ENCODE measurements at places on chromosomes 12 and 14.

DNA sequence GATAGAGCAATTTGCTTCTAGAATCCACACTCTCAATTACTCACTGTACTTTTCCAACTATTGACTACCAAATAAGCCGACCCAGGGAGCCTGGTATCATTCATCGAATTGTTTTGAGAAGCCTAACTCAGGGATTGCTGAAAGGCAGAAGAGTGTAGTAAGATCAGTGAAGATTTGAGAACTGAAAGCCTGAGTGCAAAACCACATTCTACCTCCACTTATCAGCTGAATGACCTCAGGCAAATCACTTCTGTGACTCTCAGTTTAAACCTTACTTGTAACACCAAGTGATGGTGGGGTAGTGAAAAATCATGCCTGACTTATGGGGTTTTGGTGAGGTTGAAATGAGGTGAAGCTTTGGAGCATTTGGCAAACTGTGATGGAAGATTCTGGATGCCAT is 126.1 kb upstream of the MAX start:
- no peak for DNase-seq

DNA sequence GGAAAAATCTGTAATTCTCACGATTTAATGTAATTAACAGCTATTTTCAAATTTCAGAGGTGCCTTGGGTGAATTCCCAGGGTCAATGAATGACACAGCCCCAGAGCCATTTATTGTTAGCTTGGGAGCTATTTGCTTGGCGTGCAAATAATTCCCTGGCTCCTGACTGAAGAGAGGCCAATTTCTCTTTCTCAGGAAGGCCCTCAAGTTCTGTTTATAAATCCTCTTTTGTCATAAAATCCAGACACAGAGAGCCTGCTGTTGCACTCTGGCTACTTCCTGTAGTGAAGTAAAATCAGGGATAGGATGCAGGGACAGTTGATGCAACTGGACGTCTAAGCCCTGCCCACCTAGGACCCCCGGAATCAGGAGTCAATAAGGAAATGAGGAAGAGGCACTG is 154.3 kb downstream of the TMX1 start:
- DNase-seq: no peak

- no peak for DNase-seq
Measured at GRCh38 chr12:116323406-116324386, 46.2 kb upstream of the MED13L start.

GRCh38 chr12:111193496-111193895 is 175.4 kb downstream of the PHETA1 start:
- no peak for DNase-seq

DNA sequence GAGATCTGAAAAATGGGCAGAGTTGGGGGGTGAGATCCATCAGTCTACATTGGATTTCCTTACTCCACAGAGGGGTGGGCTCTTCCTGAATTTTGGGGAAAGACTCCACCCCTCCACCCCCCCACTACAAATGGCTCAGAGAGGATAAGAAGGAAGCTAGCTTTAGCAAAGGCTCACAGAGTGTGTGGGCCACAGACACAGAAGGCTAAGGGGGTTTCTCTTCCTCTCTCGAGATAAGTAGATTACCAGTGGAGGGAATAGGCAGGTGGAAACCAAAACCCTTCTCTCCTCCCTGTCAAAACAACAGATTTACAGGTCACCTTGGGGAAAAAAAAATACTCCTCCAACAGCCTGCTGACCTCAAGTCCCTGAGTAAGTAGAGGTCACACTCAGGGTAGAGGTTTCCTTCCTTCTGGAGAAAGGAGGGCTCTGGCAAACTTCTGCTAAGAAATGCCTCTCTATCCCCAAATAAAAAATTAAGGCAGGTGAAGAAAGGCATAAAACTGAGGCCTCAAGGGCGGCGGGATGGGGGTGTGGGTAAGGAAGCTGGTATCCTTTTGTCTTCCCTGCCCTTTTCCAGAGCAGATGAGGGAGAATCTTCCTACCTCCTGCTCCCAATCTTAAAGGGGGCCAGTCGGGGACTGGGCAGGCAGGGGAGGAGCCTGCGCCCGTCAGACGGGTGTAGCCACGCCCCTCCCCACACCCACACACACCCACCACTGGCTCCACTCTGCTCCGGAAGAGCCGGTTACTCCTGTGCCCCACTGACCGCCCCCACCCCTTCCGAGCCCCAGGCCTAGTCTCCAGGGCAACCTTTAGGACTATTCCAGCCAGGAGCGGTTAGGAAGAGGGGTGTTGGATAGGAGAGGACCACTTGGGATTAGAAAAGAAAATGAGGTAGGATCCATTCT is 1.9 kb upstream of the BAZ2A start:
- peak; percentile 72 for DNase-seq

DNA sequence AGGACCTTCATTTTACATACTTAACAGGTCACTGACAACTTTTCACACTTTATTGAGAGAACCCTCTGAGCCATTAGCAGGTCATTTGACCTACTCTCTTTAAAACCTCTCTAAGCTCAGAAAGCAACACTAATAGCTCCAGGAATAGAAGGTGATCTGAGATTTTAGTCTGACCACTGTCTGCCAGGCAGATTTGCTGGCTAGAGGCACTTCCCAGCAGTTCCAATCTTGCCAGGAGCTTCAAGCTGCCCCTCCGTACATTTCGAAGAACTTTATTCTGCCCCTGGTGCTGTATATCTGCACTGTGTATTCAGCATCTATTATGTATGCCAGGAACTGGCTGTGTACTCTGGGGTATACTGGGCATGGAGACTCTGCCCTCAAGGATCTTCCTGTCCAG is 56.3 kb downstream of the GPHB5 start:
- DNase-seq: no peak

DNA sequence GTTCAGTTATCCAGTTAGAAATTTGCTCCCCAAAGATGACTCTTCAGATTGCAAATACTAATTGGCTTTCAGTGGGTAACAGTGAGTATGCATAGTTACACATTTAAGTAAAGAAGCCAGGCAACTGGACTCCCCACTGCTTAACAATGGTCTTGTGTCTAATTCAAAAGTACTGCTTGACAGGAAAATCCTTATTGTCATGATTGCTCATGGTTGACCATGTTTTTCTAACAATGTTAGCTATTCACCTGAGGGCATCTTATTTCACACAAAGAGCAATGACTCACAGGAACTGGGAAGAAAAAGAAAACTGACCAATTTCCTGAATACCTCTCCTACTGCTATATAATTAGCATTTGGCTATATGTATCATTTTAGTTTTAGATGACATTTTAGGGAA is 33.7 kb upstream of the ALG10B start:
- DNase-seq: no peak

GRCh38 chr14:100165376-100165775 is 5.9 kb upstream of the DEGS2 start:
- no peak for DNase-seq

DNA sequence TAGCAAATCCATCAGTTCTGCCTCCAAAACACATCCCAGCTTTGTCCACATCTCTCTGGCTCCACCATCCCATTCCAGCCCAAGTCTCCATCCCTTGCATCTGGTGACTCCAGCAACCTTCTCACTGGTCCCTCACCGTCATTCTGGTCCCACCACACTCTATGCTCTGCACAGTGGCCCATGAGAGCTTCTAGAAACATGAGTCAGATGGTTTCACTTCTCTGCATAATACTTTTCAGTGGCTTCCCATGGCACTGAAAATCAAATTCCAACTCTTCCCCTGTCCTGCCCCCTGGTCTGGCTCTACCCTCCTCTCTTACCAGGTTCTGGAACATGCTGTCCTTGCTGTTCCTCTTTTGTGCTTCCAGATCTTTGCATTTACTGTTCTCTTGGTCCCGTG is 17.2 kb upstream of the C12orf76 start:
- no peak for DNase-seq

GRCh38 chr14:38108681-38109080 is 99.0 kb upstream of the SSTR1 start:
- peak; percentile 32 for DNase-seq

- no peak for DNase-seq
Measured at GRCh38 chr14:53375599-53375998, 222.5 kb upstream of the DDHD1 start.

DNA sequence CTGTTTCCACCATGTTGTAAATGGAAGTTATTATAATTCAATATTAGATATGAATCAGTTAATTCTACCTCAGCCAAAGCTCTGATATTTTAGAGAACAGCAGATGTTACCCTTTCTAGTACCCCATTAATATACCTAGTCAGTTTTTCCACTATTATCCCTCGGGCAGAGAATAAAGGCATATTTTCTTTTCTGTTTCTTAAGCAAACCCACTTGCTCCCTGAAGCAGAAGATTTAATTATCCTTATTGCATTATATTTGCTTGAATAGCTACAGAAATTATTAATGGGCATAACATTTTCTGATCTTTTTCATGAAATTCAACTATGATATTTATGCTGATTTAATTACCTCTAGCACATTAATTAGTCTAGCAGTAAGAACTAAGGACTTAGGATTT is 832.9 kb upstream of the FBXO33 start:
- DNase-seq: no peak

- DNase-seq: no peak
Measured at GRCh38 chr12:111488271-111488670, 82.5 kb downstream of the SH2B3 start.

- DNase-seq: no peak
Measured at GRCh38 chr12:15152456-15152855, 68.8 kb downstream of the RERG start.
